WERI-Rb-1 (cell line): ENCODE measurements at places on chromosomes 7 and 10.
A peak's percentile ranks its signal among the peaks of the same experiment; 100 is the strongest.

DNA sequence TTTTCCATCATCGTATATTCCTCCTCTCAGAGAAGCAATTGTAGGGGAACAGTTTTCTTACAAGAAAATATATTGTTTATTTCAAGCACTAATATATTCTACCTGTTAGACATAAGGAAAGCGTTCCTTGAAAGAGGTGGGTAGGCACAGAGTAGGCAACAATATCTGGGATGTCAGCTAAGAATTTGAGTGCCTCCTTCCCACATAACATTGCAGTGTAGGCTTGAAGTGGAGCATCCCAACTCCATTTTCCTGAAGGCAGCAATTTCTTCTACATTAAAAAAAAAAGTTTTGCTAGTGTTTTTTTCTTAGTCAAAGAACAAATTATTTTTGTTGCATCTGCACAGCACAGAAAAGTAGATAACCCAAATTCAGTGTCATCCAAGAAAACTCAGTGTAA, 20.8 kb downstream of the BCAP29 start:
- no peak for DNase-seq

GRCh38 chr10:71571460-71572175, 148.0 kb downstream of the C10orf105 start:
- DNase-seq = no peak

DNA sequence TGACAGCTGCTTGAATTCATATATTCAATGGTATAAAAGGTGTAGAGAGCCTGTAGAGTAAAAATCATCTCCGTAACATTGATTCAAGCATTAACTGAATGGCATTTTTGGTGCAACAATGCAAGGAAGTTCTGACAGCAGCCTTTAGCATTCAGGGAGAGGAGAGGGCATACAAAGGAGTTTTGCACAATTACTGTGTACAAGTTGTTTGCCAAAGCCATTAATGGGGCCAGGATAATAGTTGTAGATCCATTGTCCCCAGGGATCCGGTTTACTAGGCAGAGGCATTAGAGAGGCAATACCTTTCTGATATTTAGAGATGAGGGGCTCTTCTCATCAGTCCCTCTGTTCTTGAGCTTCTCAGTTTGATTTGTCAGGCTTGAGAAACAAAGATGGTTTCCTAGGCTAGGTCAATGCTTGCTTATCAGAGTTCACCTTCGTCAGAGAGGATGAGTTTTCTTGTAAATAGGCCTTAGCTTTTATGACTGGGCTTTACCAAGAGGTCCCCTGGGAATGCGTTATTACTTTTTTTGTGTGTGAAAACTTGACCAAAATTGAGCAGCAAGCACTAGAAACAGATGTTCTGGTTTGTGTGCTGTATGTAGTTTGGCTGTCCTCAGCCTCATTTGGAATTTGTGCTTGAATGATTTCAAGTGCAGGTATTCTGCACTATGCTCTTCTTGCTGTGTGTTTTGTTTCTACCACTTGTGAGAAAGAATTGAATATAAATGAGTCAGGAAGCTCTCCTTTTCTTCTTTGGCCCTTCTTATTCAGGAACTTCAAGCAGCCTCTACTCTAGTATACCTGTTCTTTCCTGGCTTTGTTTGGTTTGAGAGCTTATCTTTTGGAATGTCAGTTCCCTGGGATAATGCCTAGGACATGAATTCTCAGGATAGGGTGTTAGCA, 32.0 kb downstream of the SND1 start:
- no peak for DNase-seq

GRCh38 chr7:139328375-139328774, 12.8 kb upstream of the FMC1 start:
- no peak for DNase-seq

- no peak for DNase-seq
Observed at GRCh38 chr10:74852381-74852780, 26.0 kb downstream of the KAT6B start.

GRCh38 chr7:6407434-6407833, 40.3 kb downstream of the DAGLB start:
- no peak for DNase-seq

- no peak for DNase-seq
Observed at GRCh38 chr10:15313843-15314242, 57.2 kb downstream of the FAM171A1 start.

DNA sequence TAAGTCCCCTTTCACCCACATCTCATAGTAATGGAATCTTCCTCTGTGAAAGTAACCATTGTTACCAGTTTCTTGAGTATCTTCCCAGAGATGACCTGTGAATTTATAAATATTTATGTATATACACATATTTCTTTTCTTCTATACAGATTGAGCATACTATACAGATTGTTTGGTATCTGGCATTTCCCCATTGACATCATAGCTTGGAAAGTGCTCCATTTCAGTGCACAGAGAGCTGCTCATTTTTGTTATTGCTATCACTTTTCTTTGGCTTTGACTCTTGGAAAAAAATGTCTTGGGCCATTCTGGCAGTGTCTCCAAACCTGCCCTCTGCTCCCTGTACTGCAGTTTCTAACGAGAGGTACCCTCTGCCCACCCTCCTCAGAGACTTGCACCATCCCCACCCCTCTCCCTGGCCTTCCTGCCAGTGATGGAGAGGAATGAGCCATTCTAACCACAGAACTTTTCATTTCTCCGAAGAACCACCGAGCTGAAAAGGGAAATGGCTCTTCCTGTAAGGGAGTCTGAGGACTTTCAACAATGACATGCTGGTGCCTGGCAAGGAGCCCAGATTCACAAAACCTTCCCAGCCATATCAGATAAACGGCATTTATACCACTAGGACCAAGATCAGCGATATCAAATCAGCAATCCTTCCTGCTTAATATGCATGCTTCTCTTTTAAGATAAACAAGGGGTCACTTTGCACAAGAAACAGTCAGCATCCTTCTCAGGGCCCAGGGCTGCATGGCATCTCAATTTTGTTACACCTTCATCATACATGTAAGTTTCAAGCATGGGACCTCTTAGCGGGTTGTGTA, 19.7 kb upstream of the CCSER2 start:
- DNase-seq = no peak

DNA sequence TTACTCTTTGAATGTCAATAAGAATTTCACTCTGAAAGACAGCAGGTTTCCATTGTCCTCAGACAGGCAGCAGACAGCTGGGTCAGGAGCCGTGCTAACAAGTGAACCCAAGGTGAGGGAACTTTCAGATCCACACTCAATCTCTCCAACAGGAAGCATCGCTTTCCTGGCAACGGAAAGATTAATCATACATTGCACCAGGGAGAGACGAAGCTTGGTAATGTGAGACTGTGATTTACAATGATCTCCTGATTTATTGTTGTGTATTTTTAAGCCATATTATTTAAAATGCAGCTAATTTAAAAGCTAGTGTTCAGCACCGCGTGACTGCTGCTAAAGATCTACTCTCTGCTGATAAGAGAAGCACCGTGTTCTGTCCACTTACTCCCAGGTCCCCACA, 17.5 kb upstream of the NOM1 start:
- DNase-seq = peak; percentile 29

- no peak for DNase-seq
Observed at GRCh38 chr7:116779931-116780330, 82.5 kb upstream of the CAPZA2 start.

GRCh38 chr7:106600569-106601373, 60.2 kb downstream of the CCDC71L start:
- no peak for DNase-seq

GRCh38 chr10:71270301-71271220, 48.5 kb upstream of the SLC29A3 start:
- peak; percentile 78 for DNase-seq

- DNase-seq = no peak
Observed at GRCh38 chr10:50033481-50033880, 34.3 kb upstream of the WASHC2A start.

- peak; percentile 61 for DNase-seq
Observed at GRCh38 chr10:80924063-80924952, 386.6 kb downstream of the SH2D4B start.
